ENCODE measurements at places on chromosomes 1 and 21. TPM values are rescaled to one million over a fixed set of nuclear protein-coding genes. Genes with fewer than 3 reads are reported as not detected.

The FCRL6 gene
- not detected for total RNA-seq

The KMO gene
- total RNA-seq, result 0.33 TPM

GRCh38 chr1:31224068-31224467 is 15.6 kb downstream of the NKAIN1 start:
- no peak overlapping the region for H3K27ac ChIP-seq
- no peak overlapping the region for H3K4me3 ChIP-seq

DNA sequence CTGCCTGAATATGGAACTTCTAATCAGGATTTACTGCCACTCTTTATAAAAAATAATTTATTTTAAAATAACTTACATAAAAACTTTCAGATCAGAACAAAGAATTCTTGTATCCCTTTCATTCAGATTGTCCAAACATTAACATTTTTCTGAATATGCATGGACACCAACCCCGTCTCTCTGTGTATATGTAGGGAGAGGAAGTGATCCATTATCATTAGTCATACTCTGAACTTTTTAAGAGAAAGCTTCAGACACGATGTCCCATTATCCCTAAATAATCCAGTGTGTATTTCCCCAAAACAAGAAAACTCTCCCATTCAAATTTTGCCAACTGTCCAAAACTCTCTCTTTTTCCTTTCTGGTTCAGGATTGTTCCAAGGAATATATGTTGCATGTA is 122.3 kb upstream of the CXADR start:
- no peak overlapping the region for H3K4me3 ChIP-seq
- H3K27ac ChIP-seq, result no peak overlapping the region
- no peaks in the 10 kb centered on the region for H3K36me3 ChIP-seq
- H3K4me1 ChIP-seq, result no peaks in the 10 kb centered on the region
- H3K27me3 ChIP-seq, result peaks cover 3% of the 10 kb centered on the region

GRCh38 chr1:8516278-8516777 is 198.4 kb downstream of the SLC45A1 start:
- H3K27ac ChIP-seq, result peak overlapping the region; percentile 78
- H3K4me3 ChIP-seq, result no peak overlapping the region
- peaks cover 63% of the 10 kb centered on the region for H3K4me1 ChIP-seq
- peaks cover 16% of the 10 kb centered on the region for H3K36me3 ChIP-seq
- DNase-seq, result no peak

GRCh38 chr1:25544819-25545218 is 1.4 kb downstream of the LDLRAP1 start:
- H3K4me3 ChIP-seq, result peak overlapping the region; percentile 80
- peaks cover 46% of the 10 kb centered on the region for H3K4me1 ChIP-seq
- peak overlapping the region; percentile 75 for H3K27ac ChIP-seq

GRCh38 chr1:19495000-19495656 is 9.8 kb upstream of the CAPZB start:
- DNase-seq, result no peak
- H3K36me3 ChIP-seq, result no peaks in the 10 kb centered on the region
- H3K27ac ChIP-seq, result peak overlapping the region; percentile 83
- H3K4me3 ChIP-seq, result no peak overlapping the region

The VCAM1 gene
- not detected for total RNA-seq

The S100B gene
- not detected for total RNA-seq

The SYTL1 gene
- 26.1 TPM for total RNA-seq

DNA sequence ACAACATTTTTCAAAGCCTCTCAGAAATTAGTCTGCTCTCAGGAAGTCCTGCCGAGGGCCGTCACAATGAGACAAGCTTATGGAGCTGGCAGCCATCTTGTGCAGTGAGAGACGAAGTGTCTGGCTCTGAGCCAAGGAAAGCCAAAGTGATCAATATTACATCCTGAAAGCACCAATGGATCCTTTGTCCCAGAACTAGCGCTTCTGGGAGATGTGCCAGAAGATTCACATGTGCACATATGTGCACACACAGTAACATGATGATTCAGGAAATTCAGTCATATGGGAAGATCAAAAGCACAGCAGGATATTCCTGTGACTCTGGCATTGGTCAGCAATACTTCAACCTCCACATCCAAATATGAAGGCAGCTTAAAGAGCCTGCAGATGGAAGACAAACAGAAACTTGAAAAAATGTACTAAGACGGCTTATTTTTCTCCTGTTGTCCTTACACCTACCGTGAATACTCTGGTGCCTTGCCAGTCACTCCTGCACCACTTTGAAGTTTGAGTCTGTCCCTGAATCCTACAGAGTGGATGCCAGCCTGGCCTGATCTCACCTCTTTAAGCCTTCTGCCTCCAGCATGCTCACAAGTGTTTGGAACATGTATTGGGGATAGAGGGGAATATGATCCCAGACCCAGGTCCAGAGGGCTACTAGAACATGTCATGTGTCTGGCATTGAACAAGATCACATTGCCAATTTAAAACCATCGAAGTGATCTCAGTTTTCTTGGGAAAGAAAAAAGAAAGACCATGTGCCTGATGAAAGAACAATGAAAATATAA is 44.5 kb upstream of the PRRX1 start:
- no peak overlapping the region for H3K27ac ChIP-seq
- no peaks in the 10 kb centered on the region for H3K4me1 ChIP-seq
- no peak overlapping the region for H3K4me3 ChIP-seq
- H3K36me3 ChIP-seq, result no peaks in the 10 kb centered on the region
- peaks cover 13% of the 10 kb centered on the region for H3K27me3 ChIP-seq

DNA sequence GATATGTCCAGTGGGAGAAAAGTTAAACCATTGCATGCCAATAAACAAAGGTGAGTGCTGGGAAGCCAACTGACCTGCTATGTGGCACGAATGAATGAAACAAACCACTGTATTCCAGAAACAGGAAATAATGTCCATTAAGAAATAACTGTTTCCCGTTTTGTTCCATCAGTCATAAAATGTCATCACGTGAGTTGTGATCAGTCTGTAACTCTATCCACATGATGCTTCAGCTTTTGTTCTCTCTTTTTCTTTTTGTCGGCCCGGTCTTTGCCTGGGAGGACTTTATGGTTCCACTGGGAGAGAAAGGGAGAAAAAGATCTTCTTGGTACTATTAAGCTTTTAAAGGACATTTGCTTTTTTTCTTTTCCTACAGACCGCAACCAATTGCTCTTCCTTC is 179.9 kb downstream of the TGFB2 start:
- no peaks in the 10 kb centered on the region for H3K36me3 ChIP-seq
- no peaks in the 10 kb centered on the region for H3K4me1 ChIP-seq
- H3K4me3 ChIP-seq, result no peak overlapping the region
- DNase-seq, result no peak
- peaks cover 15% of the 10 kb centered on the region for H3K27me3 ChIP-seq
- no peak overlapping the region for H3K27ac ChIP-seq

The CD1B gene
- total RNA-seq, result not detected

The GPA33 gene
- total RNA-seq, result 0.56 TPM

The CYP2J2 gene
- 1.6 TPM for total RNA-seq

GRCh38 chr1:27138368-27138767 is 16.6 kb downstream of the SLC9A1 start:
- H3K36me3 ChIP-seq, result peaks cover 3% of the 10 kb centered on the region
- H3K27ac ChIP-seq, result peak overlapping the region; percentile 96
- peak overlapping the region; percentile 16 for H3K4me3 ChIP-seq
- DNase-seq, result no peak
- peaks cover 71% of the 10 kb centered on the region for H3K4me1 ChIP-seq

DNA sequence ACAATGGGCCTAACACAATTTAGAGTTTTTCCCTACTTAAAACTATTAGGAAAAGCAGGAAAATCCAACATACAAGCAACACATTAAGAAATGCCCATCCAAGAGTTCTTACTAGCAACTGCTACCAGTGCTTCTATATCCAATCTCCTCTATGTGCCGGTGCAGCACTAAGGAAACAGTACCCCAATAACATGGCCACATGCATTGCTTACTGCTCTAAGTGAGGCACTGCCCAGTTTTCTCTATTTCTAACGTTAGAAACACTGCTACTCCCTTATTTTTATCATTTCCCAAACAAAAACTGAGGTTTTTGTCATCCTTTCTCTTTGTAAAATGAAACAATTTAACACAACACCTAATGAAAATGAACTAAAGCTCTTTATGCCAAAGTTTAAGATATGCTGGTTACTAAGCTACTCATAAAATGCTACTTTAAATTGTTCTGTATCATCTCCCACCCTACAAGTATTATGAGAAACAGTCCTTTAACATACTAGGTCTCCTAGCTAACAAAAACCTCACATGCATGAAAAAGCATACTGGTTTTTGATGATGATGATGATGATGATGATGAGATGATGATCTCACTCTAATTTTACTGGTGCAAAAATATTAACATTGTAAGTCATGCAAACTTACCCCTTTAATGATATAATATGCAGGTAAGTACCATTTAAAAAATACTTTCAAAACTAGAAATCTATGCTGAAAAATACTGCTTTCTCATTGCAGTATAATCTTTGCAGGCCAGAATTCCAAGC is 90.7 kb upstream of the TTC39A start:
- DNase-seq, result no peak
- no peaks in the 10 kb centered on the region for H3K27me3 ChIP-seq

Measured in activated CD4-positive, alpha-beta T cell treated with anti-CD3 and anti-CD28 coated beads for 36 hours (primary cell).